ENCODE measurements at places on chromosomes 12 and 14. TPM values are rescaled to one million over a fixed set of nuclear protein-coding genes. Genes with fewer than 3 reads are reported as not detected.

- DNase-seq: no peak
Measured at GRCh38 chr12:124763594-124763979, 100.1 kb downstream of the SCARB1 start.

- DNase-seq: no peak
Measured at GRCh38 chr14:58492044-58492443, 64.5 kb downstream of the KIAA0586 start.

GRCh38 chr14:93017301-93017797, 94.4 kb downstream of the CHGA start:
- no peak for DNase-seq

Gene MGAT2
- 57.6 TPM for total RNA-seq

GRCh38 chr12:76106631-76107030, 22.1 kb upstream of the NAP1L1 start:
- no peak for DNase-seq

Gene SLC38A4
- total RNA-seq: not detected

DNA sequence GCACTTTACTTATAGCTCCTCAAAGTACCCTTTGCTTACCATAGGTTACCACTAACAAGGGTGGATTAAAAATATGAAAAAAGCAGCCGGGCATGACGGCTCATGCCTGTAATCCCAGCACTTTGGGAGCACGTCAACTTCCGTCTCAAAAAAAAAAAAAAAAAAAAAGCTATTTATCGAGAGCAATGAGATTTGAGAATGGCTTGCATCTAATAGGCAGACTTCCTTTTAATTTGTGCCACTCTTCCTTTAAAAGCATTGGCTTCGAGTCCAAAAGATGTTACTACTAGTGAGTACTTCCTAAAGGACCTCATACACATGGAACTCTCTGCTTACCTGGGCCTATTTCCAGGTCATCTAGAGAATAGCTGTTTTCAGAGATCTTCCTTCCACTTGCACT, 38.5 kb upstream of the CERS5 start:
- no peak for DNase-seq

GRCh38 chr12:112131686-112132085, 6.3 kb downstream of the TRAFD1 start:
- DNase-seq: no peak

Gene CIROP
- not detected for total RNA-seq

GRCh38 chr12:57047981-57048380, 1.9 kb downstream of the MYO1A start:
- no peak for DNase-seq

DNA sequence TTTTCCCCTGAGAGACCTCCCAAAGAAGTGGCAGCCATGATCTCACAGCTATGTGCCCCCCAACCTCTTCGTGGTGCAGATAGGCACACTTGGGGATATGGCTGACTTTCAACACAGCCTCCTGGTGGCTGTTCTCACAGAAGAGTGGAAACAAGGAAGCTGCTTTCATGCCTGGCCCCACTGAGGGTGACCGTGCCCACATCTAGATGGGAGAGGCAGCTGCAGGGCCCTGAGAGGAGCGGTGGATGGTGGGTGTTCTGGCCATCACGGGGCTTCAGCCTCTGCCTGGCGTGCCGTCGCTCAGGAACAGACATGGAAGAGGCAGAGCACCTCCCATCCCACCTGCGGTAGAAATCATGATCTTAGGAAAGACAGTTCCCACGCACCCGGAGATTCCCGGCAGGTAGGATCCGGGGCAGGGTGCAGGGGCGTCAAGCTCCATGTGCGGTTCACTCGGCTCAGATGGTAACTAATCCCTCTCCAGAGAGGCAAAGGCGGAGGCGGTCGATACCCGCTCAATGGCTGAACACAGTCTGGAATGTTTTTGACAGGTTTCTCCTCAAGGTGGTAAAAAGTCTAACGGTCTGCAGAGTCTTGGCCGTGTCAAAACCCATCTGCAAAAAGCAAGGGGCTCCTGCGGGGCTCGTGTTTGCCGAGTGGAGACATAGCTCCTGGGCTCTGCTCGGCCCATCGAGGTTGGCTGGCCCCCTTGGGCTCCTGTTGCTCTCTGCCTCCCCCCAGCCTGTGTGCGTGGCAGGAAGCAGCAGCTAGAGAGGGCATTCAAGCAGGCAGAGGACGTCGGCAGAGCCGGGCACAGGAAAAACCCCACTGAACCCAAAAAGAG, 225.2 kb upstream of the RTL1 start:
- DNase-seq: no peak

DNA sequence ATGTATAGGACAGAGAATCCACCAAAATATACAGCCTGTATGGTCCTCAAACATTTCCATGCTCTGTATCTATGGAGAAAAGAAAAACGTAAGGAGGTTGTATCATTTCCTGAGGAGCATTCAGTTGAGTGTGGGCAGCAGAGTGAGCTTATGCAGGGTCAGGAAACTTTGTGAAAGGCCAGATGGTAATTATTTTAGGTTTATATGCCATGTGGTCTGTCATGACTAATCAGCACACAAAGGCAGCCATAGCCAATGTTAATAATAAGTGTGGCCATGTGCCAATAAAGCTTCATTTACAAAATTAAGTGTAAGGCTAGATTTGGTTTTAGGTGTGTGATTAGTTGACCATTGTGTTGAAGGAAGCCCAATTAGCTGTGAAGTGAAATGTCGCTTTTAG, 33.2 kb upstream of the A2M start:
- no peak for DNase-seq

DNA sequence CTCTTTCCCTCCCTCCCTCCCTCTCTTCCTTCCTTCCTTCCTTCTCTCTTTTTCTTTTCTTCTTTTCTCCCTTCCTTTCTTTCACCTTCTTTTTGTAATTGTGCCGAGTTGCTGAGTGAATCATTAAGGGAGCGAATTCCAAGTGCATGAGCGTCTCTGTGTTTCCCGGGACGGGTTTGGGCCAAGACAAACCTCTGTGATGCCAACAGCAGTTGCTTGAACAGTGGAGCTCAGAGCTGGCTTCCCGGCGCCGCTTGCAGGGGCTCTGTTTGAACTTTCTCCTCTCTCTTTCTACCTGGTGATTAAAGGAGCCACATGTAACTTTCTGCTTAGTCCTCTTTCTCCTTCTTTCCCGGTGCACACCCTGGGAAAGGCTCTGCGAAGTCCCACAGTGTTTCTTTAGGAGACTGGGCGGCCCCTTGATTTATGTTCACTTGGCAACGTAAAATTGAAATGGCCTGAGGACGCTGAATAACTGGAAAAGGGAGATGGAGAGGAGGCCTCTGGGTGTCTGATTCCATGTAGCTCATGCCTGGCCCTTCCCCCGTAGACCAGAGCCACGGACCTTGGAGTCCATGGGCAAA, 33.7 kb upstream of the MAP1LC3B2 start:
- no peak for DNase-seq

Gene HOXC6
- not detected for total RNA-seq

- DNase-seq: peak; percentile 41
Measured at GRCh38 chr12:64890873-64891468, 66.5 kb downstream of the TBC1D30 start.

DNA sequence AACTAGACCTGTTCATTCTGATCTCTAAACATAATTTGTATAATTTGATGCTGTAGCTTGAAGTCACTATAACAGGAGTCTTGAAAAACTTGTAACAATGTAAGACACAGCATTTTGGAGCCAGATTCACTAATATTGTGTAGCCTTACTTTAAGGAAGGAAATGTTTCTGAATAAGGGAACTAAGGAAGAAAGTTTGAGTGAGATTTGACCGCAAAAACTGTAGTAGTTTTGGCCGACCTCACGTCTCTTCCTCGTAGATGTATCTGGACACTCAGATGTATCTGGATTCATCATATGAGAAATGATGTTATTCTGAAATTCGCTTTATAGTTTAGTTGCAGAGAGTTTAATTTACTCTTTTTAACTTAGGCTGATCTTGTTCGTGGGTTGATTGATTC, 13.9 kb upstream of the DNAH10 start:
- no peak for DNase-seq

GRCh38 chr12:121172145-121172544, 37.8 kb upstream of the P2RX4 start:
- no peak for DNase-seq

Gene TAS2R30
- 7.8 TPM for total RNA-seq

GRCh38 chr14:89029961-89030694, 205.7 kb downstream of the TTC8 start:
- no peak for DNase-seq

DNA sequence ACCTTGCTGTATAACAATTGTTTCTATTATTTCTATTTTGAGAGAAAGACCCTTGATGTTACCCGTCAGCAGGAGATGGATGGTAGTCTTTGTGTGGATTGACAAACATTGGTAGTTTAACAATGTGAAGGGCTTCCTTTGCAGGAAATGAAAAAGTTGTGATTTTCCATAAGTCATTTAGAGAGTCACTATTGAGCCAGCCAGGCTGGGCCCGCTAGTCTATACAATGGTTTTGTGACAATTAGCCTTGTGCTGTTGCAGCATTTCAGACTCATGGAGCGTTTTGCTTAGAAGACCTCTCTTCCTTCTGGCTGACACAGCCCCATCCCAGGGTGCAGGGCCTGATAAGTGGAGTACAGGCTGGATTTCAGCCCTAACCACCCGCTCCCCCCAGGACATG, 18.3 kb upstream of the SLC38A2 start:
- no peak for DNase-seq

DNA sequence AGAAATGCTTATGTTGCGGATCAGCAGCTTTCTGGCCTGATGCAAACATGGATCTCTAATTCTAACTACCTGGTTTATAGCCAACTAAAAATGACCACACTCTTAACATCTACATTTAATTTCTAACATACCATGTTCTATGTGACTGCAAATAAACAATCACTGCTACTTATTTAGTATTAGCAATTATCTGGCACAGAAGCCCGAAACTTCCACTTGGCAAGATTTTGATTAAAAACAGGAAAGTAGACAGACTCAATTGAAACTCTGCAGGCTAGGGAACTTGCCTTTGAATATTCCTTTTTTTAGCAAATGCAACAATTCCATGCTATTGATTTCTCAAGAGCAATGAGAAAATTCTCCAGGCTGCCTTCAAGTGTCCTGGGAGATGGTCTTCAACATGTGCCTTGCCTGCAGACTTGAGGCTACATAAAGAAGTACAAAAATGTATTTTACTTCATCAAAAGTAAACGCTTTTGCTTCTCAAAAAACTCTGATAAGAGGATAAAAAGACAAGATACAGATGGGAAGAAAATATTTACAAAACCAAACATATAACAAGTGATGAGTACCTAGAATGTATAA, 9.1 kb upstream of the TMCC3 start:
- DNase-seq: no peak

- no peak for DNase-seq
Measured at GRCh38 chr12:114682785-114683708, 928 bp downstream of the TBX3 start.

GRCh38 chr12:106446419-106447092, 89.0 kb downstream of the POLR3B start:
- no peak for DNase-seq

GRCh38 chr12:113054948-113055486, 1.5 kb upstream of the DTX1 start:
- no peak for DNase-seq

Gene SDR9C7
- total RNA-seq: not detected

Gene KRT82
- not detected for total RNA-seq

Gene HAL
- total RNA-seq: 3.2 TPM

DNA sequence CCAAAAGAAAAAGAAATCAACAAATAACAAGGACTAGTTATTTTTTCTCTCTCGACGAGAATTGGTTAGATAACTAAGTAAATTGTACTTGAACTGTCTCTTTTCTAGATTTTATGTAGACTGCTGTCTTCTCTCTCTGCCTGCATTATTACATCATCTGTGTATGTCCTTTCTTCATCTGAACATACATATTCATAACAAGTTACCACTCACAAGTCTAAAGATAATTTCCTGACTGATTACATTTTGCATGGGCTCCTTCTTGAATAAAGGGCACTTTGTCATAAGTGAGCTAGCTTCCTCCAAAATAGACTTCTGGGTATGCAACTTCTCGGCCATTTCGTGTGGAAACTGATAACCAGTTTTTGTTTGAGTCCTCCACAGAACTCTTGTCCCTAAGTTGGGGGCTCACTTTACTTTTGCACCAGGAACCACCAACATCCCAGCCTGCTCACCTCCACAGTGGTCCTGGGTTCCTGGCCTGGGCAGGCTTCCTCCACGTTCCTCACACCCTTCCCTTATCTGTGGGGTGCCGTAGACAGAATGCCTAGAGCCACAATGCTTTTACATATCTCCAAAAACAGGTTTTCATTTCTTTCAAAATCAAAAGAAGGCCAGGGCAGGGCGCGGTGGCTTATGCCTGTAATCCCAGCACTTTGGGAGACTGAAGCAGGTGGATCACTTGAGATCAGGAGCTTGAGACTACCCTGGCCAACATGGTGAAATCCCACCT, 6.2 kb upstream of the DDX47 start:
- no peak for DNase-seq

GRCh38 chr14:23060536-23061260, 3.4 kb upstream of the CDH24 start:
- DNase-seq: no peak

DNA sequence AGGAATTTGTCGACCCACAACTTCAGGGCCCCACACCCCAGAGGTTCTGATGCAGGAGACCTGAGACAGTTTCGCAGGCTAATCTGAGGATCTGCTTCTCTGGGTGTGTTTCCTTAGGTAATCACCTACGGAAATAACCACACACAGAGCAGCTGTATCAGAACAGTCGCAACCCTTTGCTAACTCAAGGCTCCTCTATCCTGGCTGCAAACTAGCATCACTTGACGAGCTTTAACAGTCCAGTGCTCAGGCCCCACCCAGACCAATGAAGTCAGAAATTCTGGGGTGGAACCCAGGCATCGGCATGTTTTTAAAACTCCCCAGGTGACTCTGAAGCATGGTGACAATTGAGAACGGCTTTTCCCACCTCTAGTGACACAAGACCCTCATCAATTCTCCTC, 20.7 kb downstream of the SLC7A7 start:
- no peak for DNase-seq

Gene CDKN3
- 5.7 TPM for total RNA-seq

DNA sequence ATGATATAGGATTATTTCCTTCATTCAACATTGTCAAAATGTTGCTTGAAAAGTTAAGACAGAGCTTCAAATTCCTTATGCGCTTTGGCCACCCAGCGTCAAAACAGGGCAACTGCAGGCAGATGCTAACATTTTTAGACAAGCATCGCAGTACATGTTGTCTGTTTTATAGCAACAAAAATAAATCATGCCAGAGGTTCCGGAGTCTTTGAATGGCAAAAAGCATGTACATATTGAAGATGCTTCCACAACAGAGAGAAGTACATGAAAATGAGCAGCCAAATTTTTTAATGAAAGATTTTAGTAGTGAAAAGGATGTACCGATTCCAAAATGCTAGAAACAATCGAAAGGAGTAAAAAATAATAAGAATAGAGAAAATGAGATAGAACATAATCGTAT, 49.8 kb upstream of the USP15 start:
- DNase-seq: peak; percentile 42

GRCh38 chr14:87052646-87053225, 940.2 kb downstream of the GALC start:
- DNase-seq: no peak

Gene CCDC196
- total RNA-seq: not detected

DNA sequence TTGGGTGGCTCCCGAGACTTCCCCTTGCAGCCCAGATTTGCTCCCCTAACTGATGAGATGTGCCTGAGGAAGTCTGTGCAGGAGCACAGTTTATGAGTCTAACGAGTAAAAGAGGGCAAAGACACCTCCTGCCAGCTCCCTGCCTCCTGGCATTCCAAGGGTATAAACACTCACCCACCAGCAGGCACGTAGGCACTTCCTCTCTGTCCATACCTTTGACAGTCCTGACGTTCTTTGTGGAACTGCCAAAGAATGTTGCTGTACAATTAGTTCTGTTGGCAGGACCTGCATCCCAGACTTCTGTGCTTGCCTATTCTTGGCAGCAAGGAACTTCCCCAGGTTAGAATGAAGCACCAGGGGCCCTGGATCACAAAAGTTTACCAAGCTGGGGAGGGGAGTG, 889.3 kb downstream of the BCL11B start:
- DNase-seq: no peak

Gene NRL
- 5.7 TPM for total RNA-seq

Measured in hematopoietic multipotent progenitor cell (in vitro differentiated cells).